Activated T-helper 17 cell treated with anti-CD3 and anti-CD28 coated beads, Interleukin-2, amount 50 U/mL, for 72 hours (primary cell): ENCODE measurements at places on chromosomes 3 and 15. TPM values are rescaled to one million over a fixed set of nuclear protein-coding genes. Genes with fewer than 3 reads are reported as not detected.

Gene ANKRD63
- not detected for total RNA-seq

Gene SNTN
- total RNA-seq = not detected

Gene PSTPIP1
- 125 TPM for total RNA-seq

Gene CKMT1A
- not detected for total RNA-seq

Gene LIPH
- total RNA-seq = 0.65 TPM

Gene ITGA11
- 0.95 TPM for total RNA-seq

Gene FRMD5
- total RNA-seq = 0.26 TPM

Gene SOX2
- total RNA-seq = 3.7 TPM

Gene SCG5
- 2.9 TPM for total RNA-seq

Gene COL6A5
- total RNA-seq = not detected

Gene SPATA12
- not detected for total RNA-seq

Gene C3orf33
- 1.8 TPM for total RNA-seq

Gene FSIP1
- 0.34 TPM for total RNA-seq

Gene CCR5
- total RNA-seq = 2.2 TPM

Gene LSAMP
- total RNA-seq = not detected

Gene IMPG2
- 0.43 TPM for total RNA-seq

Gene UCN2
- 0.34 TPM for total RNA-seq

Gene SHC4
- total RNA-seq = 1.0 TPM

Gene NR1I2
- total RNA-seq = 0.82 TPM

Gene CCR1
- 1.8 TPM for total RNA-seq

Gene CAMP
- not detected for total RNA-seq

Gene SGO1
- total RNA-seq = 29.4 TPM

Gene GPR62
- not detected for total RNA-seq

Gene GOLGA6L7
- not detected for total RNA-seq

Gene CHAC1
- total RNA-seq = 2.4 TPM

Gene CPLX3
- total RNA-seq = 0.15 TPM

Gene VGLL3
- total RNA-seq = not detected

Gene CDCP1
- total RNA-seq = 0.53 TPM

Gene ARGFX
- not detected for total RNA-seq

Gene BLM
- total RNA-seq = 81.4 TPM

Gene GREM1
- not detected for total RNA-seq

Gene GPR149
- not detected for total RNA-seq
